ENCODE measurements at places on chromosomes 1 and 21.

DNA sequence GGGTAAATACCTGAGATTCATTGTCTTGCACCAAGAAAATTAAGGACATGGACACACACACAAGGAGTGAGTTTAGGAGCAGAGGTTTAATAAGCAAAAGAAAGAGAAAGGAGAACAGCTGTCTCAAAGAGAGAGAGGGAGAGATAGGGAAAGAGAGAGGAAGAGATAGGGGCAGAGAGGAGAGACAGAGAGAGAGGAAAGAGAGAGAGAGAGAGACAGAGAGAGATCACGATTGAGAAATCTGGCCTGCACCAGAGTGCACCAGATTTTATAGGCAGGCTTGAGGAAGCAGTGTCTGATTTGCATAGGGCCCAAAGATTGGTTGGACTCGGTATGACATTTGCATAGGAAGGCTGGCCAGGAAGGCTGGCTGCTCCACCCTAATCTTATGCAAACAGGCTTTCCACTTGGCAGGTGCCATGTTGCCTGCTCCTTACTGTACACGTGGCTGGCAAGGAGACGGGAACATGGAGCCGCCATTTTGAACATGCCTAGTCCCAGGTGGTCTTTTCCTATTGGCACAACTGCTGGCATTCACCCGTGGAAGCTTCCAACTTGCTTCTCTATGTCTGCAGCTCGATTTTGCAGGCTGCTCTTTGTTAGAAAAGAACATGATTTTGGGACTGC is 419.9 kb downstream of the ZP4 start:
- no peak for DNase-seq

GRCh38 chr1:159247266-159247665 is 42.6 kb downstream of the ACKR1 start:
- no peak for DNase-seq

- no peak for DNase-seq
These were observed 2.1 kb downstream of the ADAMTS4 start for GRCh38 chr1:161196521-161197451.

GRCh38 chr1:24724345-24725208 is 20.7 kb upstream of the CLIC4 start:
- DNase-seq = no peak

DNA sequence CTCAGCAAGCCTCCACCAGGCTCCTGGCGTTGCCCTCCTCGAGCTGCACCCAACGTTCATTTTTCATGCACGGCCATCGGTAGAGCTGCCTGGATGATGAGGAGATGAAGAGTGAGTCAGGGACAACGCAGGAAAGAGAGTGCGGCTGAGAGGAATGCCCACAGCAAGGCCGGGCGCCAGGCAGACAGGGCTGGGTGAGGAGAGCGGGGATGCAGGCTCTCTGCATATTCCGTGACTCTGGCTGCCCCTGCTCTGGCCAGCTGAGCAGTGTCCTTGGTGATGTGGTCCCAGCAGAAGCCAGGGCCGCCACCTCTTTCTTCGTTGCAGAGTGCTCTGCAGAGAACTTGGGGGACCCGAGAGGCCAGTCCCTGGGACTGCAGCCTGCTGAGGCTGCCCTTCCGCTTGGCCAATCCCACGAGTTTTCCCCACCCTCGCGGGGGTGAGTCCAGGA is 10.8 kb downstream of the UMODL1 start:
- no peak for DNase-seq

GRCh38 chr1:44973645-44974044 is 12.8 kb downstream of the EIF2B3 start:
- no peak for DNase-seq

- DNase-seq = no peak
These were observed 159.6 kb downstream of the DENND1B start for GRCh38 chr1:197615693-197616011.

DNA sequence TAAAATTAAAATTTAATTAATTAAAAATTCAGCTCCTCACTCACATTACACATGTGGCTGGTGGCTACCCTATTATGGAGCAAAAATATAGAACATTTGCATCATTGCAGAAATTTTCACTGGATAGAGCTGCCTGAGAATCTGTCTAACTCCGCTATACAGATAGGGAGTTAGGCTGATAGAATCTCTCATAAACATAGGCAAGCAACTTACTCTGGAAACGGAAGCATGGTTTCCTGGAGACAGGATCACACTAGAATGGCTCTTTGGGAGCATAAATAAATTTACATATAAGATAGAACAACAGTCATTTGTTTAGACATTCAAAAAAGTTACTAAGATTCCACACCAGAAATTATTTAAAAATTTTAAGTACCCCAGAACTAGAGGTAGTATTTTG is 12.2 kb upstream of the LAMC2 start:
- DNase-seq = no peak

- no peak for DNase-seq
These were observed 59.3 kb downstream of the RNF220 start for GRCh38 chr1:44464361-44464760.

GRCh38 chr1:211892577-211892976 is 62.0 kb upstream of the LPGAT1 start:
- DNase-seq = no peak

Data from CD4-positive, alpha-beta T cell (primary cell).